ENCODE measurements at places on chromosomes 5 and 9.
A peak's percentile ranks its signal among the peaks of the same experiment; 100 is the strongest.

GRCh38 chr5:119515192-119515591 lies 62.9 kb downstream of the HSD17B4 start:
- H3K27me3 ChIP-seq, result no peaks in the 10 kb centered on the region
- H3K4me1 ChIP-seq, result peaks cover 4% of the 10 kb centered on the region
- no peak overlapping the region for H3K27ac ChIP-seq
- DNase-seq, result no peak
- H3K4me3 ChIP-seq, result peak overlapping the region; percentile 4

- no peak overlapping the region for H3K27ac ChIP-seq
- no peaks in the 10 kb centered on the region for H3K36me3 ChIP-seq
- H3K4me3 ChIP-seq, result no peak overlapping the region
Measured at GRCh38 chr5:88438006-88438405, 169.4 kb upstream of the TMEM161B start.

GRCh38 chr9:81268048-81268447 lies 421.3 kb downstream of the TLE1 start:
- no peaks in the 10 kb centered on the region for H3K36me3 ChIP-seq
- H3K27ac ChIP-seq, result no peak overlapping the region
- H3K4me1 ChIP-seq, result no peaks in the 10 kb centered on the region
- no peak for DNase-seq

DNA sequence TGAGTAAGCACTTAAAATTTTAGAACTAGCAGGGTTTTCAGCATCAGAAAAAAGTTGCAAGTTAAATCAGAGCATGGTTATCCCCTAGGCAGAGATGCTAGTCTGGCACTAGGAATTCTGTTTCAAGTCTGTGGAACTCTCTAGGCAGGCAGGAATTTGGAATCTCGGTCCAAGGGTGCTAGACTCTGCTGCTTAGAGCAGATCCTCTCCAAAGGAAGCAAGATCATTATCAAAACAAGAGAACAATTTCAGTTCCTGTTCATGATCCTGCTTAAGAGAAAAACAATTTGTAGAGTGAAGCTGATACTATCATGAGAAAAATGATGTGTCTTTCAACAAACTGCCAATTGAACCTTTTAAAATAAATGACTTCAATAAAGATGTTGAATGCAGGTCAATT lies 420.7 kb downstream of the KIF4B start:
- H3K27ac ChIP-seq, result no peak overlapping the region
- H3K4me3 ChIP-seq, result no peak overlapping the region
- no peaks in the 10 kb centered on the region for H3K36me3 ChIP-seq
- DNase-seq, result no peak
- no peaks in the 10 kb centered on the region for H3K27me3 ChIP-seq

DNA sequence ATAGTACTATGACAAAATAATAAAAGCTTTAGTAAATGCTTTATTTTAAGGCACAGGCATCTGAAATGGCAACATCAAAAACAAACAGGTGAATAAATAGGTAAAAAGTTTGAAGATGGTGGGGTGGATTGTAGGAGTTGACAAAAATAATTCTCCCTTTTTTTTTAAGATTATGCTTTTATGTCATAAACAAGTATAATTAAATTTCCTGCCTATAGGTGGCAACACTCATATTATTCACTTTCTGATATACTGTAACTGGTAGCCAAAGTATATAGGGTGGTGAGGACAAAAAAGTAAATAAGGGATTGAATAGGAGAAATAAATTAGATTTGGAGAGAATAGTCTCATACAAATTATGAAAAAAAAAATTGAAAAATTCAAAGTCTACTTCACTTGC lies 120.0 kb upstream of the ACOT12 start:
- no peaks in the 10 kb centered on the region for H3K36me3 ChIP-seq
- H3K4me1 ChIP-seq, result no peaks in the 10 kb centered on the region
- no peak for DNase-seq
- H3K27ac ChIP-seq, result no peak overlapping the region
- no peaks in the 10 kb centered on the region for H3K27me3 ChIP-seq
- no peak overlapping the region for H3K4me3 ChIP-seq

GRCh38 chr5:91486638-91487037 lies 103.5 kb upstream of the ARRDC3 start:
- H3K27ac ChIP-seq, result no peak overlapping the region
- H3K27me3 ChIP-seq, result no peaks in the 10 kb centered on the region
- DNase-seq, result no peak
- H3K4me3 ChIP-seq, result peak overlapping the region; percentile 47
- peaks cover 12% of the 10 kb centered on the region for H3K4me1 ChIP-seq

- H3K36me3 ChIP-seq, result no peaks in the 10 kb centered on the region
- DNase-seq, result peak; percentile 79
- H3K4me1 ChIP-seq, result no peaks in the 10 kb centered on the region
- H3K27ac ChIP-seq, result no peak overlapping the region
- peak overlapping the region; percentile 91 for H3K4me3 ChIP-seq
- H3K27me3 ChIP-seq, result peaks cover 27% of the 10 kb centered on the region
Measured at GRCh38 chr5:76819851-76820525, 1.2 kb downstream of the F2RL1 start.

- H3K36me3 ChIP-seq, result no peaks in the 10 kb centered on the region
- H3K4me3 ChIP-seq, result no peak overlapping the region
- no peak overlapping the region for H3K27ac ChIP-seq
- peak; percentile 73 for DNase-seq
- H3K27me3 ChIP-seq, result no peaks in the 10 kb centered on the region
- no peaks in the 10 kb centered on the region for H3K4me1 ChIP-seq
Measured at GRCh38 chr5:154737667-154738320, 17.4 kb upstream of the LARP1 start.

GRCh38 chr9:80932947-80933780 lies 756.2 kb downstream of the TLE1 start:
- H3K4me1 ChIP-seq, result no peaks in the 10 kb centered on the region
- DNase-seq, result no peak
- H3K36me3 ChIP-seq, result no peaks in the 10 kb centered on the region
- no peak overlapping the region for H3K27ac ChIP-seq
- no peak overlapping the region for H3K4me3 ChIP-seq

- H3K27me3 ChIP-seq, result no peaks in the 10 kb centered on the region
- no peaks in the 10 kb centered on the region for H3K36me3 ChIP-seq
- H3K4me3 ChIP-seq, result no peak overlapping the region
- no peaks in the 10 kb centered on the region for H3K4me1 ChIP-seq
- H3K27ac ChIP-seq, result no peak overlapping the region
Measured at GRCh38 chr5:1227667-1228066, 2.5 kb downstream of the SLC6A18 start.

GRCh38 chr5:142906863-142907671 lies 136.9 kb downstream of the ARHGAP26 start:
- DNase-seq, result no peak
- H3K27me3 ChIP-seq, result no peaks in the 10 kb centered on the region
- peaks cover 33% of the 10 kb centered on the region for H3K36me3 ChIP-seq
- no peak overlapping the region for H3K4me3 ChIP-seq

- peaks cover 28% of the 10 kb centered on the region for H3K36me3 ChIP-seq
- H3K27ac ChIP-seq, result peak overlapping the region; percentile 98
- peak; percentile 42 for DNase-seq
- H3K27me3 ChIP-seq, result no peaks in the 10 kb centered on the region
Measured at GRCh38 chr5:55306641-55307382, 682 bp downstream of the DHX29 start.

GRCh38 chr9:17942498-17942897 lies 363.6 kb downstream of the SH3GL2 start:
- no peak for DNase-seq
- H3K36me3 ChIP-seq, result no peaks in the 10 kb centered on the region
- no peaks in the 10 kb centered on the region for H3K4me1 ChIP-seq
- H3K27me3 ChIP-seq, result no peaks in the 10 kb centered on the region
- H3K27ac ChIP-seq, result no peak overlapping the region

DNA sequence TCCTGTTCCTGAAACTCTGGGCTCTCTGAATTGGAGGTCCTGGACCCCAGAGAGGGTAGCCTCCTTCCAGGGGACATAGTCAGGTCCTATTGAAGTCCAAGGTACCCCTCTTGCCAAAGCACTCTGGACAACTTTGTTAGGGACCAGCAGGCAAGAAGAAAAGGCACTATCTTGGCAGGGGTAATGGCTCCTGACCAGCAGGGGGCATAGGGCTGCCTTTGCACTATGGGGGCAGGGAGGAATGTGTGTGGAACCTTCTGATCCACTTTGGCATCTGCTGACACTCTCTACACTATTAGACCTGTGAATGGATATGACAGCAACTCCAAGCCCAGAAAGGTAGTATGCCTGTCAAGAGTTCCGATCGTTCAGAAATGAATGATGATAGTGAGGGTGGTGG lies 179.0 kb upstream of the CD180 start:
- H3K4me3 ChIP-seq, result no peak overlapping the region
- H3K36me3 ChIP-seq, result no peaks in the 10 kb centered on the region

DNA sequence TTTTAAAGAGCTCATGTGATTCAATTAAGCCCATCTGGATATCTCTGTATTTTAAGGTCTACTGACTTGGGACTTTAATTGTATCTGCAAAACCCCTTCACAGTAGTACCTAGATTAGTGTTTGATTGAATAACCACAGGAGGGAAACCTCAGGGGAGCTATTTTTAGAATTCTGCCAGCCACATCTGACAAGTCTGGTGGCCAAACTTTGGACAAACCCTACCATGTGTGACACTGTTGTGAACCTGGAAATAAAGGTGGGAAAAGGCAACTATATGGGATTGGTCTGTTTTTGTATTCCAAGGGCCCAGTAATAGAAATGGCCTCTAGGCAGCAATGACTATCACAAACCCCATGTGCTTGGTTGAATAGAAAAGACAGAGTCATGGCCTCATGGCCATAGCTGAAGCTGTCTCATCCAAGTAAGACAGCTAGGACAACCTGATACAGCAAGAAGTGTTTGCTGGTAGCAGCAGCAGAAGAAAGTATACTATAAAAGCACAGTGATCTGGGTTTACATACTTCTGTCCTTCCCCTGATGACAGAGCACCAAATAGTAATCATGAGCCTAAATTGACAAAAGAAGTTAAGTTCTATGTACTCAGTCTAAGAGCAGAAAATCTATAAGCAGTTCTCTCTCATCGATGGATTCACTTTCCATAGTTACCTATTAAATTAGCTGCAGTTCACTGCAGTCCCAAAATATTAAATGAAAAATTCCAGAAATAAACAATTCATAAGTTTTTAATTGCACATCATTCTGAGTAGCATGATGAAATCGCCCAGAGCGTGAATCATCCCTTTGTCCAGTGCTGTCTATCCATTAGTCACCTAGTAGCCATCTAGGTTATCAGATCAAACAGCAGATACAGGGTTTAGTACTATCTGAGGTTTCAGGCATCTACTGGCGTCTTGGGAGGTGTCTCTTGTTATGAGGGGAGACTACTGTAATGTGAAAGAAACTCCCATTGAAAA lies 189.8 kb downstream of the ARHGAP26 start:
- H3K27ac ChIP-seq, result no peak overlapping the region
- H3K4me3 ChIP-seq, result no peak overlapping the region
- no peaks in the 10 kb centered on the region for H3K36me3 ChIP-seq

GRCh38 chr5:84379749-84380148 lies 4.9 kb downstream of the EDIL3 start:
- H3K27ac ChIP-seq, result no peak overlapping the region
- peaks cover 38% of the 10 kb centered on the region for H3K27me3 ChIP-seq
- no peaks in the 10 kb centered on the region for H3K36me3 ChIP-seq
- DNase-seq, result no peak

GRCh38 chr9:35293376-35293964 lies 131.7 kb downstream of the UNC13B start:
- peaks cover 3% of the 10 kb centered on the region for H3K4me1 ChIP-seq
- H3K4me3 ChIP-seq, result no peak overlapping the region
- no peaks in the 10 kb centered on the region for H3K27me3 ChIP-seq
- H3K36me3 ChIP-seq, result peaks cover 10% of the 10 kb centered on the region

- no peak overlapping the region for H3K27ac ChIP-seq
- H3K27me3 ChIP-seq, result no peaks in the 10 kb centered on the region
- H3K4me3 ChIP-seq, result no peak overlapping the region
Measured at GRCh38 chr5:76855961-76856360, 6.1 kb downstream of the S100Z start.

DNA sequence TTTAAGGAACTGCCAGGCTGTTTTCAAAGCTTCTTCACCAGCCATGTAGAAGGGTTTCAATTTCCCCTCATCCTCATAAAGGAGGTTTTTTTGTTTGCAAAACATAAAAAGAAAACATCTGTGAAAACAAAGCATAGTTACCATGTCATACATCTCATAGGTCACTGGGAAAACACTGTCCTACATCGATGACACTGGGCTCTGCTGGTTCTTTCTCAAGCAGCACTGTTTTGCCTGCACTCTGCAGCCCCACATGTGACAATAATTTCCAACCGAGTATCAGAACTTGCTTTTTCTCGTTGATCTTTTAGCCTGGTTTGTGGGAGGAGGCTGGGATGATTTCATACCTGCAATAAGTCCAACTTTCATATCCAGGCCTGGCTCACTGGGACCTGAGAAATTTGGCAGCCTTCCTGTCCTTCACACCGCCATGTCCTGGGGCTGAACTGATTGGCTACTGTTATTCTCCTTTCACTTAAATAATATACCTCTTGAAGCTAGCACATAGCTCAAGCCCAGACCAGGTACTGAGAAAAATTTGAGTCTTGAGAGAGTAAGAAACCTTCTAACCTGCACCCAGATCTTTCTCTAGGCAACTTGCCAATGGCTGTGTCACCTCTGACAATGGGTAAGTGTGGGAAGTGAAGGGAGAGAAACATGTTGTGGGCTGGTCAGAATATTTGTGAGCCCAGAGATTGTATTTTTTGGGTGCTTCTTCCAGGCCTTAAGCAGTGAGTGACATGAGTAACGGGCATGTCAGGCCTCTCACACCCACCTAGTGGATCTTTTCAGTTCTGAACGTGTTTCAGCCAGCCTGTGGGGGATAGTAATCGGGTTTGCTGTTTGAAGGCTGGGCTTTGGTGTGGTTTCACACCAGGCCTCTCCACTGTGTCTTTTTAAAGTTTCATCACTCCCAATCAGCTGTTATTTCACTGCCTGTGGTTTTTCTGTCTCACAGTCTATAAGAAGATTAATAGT lies 502.8 kb downstream of the NTRK2 start:
- no peak overlapping the region for H3K4me3 ChIP-seq
- H3K4me1 ChIP-seq, result peaks cover 15% of the 10 kb centered on the region
- DNase-seq, result no peak
- H3K27me3 ChIP-seq, result no peaks in the 10 kb centered on the region

DNA sequence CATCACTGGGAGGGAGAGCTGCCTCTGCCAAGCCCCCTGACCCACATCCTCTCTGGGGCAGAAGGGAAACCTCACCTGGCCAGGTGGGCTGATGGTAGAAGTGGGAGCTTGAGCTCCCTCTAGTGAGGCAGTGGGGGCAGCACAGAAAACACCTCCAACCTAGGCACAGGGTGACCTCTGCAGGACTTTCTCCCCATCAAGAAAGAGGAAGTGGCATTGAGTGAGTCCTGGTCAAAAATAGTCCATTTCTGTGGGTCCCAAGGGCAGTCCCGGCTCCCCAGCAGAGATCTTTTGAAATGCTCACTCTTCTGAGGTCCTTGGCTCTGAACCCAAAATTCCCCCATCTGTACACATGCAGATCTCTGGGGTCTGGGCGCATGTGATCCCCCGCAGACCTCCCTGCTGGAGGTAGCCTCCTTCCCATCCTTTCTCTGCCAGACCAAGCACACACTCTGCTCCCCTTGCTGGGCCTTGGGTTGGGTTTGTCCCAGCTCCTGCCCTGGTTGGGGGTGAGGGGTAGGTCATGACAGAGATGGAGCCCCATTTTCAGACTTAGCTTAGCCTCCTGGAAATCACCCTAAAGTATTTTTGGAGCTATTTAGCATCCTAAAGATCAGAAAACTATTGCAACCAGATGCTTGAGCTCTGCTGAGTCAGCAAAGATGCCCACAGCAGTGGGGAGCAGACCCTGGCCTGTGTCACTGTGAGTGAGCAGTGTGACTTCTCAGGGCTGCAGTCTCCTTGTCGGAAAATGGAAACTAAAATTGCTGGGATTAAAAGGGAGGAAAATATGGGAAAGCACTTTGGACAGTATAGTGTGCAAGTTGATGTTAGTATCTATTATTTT lies 41.6 kb upstream of the LCP2 start:
- no peaks in the 10 kb centered on the region for H3K4me1 ChIP-seq
- no peak overlapping the region for H3K27ac ChIP-seq
- no peaks in the 10 kb centered on the region for H3K36me3 ChIP-seq
- DNase-seq, result peak; percentile 75
- no peak overlapping the region for H3K4me3 ChIP-seq
